ENCODE measurements at places on chromosomes 11 and 22.

GRCh38 chr11:6438979-6439571 is 1.7 kb downstream of the HPX start:
- H3K4me1 ChIP-seq, result peaks cover 5% of the 10 kb centered on the region
- no peak overlapping the region for H3K4me3 ChIP-seq
- H3K27me3 ChIP-seq, result no peaks in the 10 kb centered on the region
- H3K36me3 ChIP-seq, result no peaks in the 10 kb centered on the region
- H3K27ac ChIP-seq, result no peak overlapping the region

DNA sequence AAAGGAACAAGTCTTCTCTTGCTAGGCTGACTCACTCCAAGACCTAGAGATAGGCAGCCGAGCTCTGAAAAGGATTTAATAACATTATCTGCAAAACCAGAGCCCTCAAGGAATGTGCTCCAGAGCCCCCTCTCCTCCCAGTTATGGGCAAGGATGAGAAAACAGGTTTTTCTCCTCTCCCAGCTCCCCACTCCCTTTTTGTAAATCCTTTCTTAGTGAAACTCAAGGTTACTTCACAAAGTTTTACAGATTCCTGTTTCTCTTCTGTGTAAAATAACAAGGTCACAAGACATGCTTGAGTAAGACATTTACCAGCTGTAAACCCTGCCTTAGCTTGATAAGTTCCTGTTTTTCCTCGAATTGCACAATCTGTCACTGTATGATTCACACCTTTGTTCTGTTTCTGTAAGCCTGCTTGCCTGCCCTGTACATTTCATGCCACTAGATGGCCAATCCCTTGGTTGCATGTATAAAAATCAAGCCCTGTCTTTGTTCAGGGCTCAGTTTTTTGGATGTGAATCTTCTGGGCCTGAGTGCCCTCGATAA is 489.4 kb downstream of the KCNA4 start:
- no peak overlapping the region for H3K27ac ChIP-seq
- H3K27me3 ChIP-seq, result no peaks in the 10 kb centered on the region
- H3K4me3 ChIP-seq, result no peak overlapping the region

GRCh38 chr22:44455963-44456358 is 42.1 kb downstream of the RTL6 start:
- DNase-seq, result no peak
- no peaks in the 10 kb centered on the region for H3K27me3 ChIP-seq
- no peak overlapping the region for H3K27ac ChIP-seq
- H3K4me1 ChIP-seq, result peaks cover 16% of the 10 kb centered on the region
- H3K4me3 ChIP-seq, result no peak overlapping the region

GRCh38 chr11:63818609-63819008 is 5.4 kb downstream of the SPINDOC start:
- H3K4me3 ChIP-seq, result no peak overlapping the region
- H3K27me3 ChIP-seq, result no peaks in the 10 kb centered on the region
- DNase-seq, result no peak
- peak overlapping the region; percentile 31 for H3K27ac ChIP-seq
- peaks cover 46% of the 10 kb centered on the region for H3K36me3 ChIP-seq
- peaks cover 14% of the 10 kb centered on the region for H3K4me1 ChIP-seq

- peaks cover 36% of the 10 kb centered on the region for H3K27me3 ChIP-seq
- DNase-seq, result no peak
- H3K27ac ChIP-seq, result no peak overlapping the region
- no peak overlapping the region for H3K4me3 ChIP-seq
Observed at GRCh38 chr22:45572444-45572843, 69.8 kb downstream of the FBLN1 start.

DNA sequence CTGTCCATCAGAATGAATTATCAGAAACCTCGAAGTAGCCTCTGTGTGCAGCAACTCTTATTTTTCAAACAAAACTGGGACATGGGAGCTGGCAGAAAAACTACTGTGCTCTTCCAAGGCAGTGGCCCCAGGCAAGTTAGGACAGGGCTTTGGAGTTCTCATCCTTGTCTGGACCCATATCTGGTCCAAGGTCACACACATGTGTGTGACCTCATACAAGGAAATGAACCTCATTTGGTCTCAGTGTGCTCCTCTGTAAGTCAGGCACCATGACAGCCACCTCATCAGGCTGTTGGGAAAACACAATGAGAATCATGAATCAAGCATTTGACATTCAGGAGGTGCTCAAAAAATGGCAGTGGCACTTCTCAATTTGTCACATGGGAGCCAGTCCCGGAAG is 25.8 kb downstream of the LARGE1 start:
- peak overlapping the region; percentile 57 for H3K27ac ChIP-seq
- peaks cover 5% of the 10 kb centered on the region for H3K36me3 ChIP-seq
- no peaks in the 10 kb centered on the region for H3K27me3 ChIP-seq
- DNase-seq, result no peak
- H3K4me3 ChIP-seq, result no peak overlapping the region
- H3K4me1 ChIP-seq, result peaks cover 68% of the 10 kb centered on the region
